ENCODE measurements at places on chromosomes 5 and 9.

DNA sequence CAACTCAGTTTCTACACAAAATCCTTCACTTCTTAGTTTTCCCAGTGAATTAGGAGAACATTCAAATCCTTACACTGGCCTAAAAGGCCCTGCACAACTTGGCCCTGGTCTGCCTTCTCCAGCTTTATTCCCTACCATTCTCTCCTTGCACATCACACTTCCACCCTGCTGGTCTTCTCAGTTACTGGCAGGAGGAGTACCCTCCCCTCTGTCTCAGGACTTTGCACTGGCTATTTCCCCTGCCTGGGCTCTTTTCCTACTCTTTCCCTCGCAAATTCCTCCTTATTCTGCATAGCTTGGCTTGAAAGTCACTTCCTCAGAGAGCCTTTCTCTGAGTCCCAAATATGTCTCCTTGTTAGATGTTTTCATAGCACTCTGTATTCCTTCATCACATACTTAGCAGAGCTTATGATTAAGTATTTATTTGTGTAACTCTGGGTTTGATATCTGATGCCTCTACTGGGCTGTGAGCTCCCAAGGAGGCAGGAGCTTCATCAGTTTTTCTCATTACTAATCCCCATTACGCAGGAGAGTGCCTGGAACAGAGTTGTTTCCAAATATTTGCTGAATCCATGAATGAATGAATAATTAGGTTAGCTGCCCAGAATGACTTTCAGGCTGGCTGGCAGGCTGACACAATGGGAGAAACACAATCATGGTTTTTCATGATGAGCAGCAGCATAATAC, 159.8 kb upstream of the KLF9 start:
- no peak for DNase-seq

- no peak for DNase-seq
Observed at GRCh38 chr5:91212714-91213092, 170.4 kb downstream of the ARRDC3 start.

GRCh38 chr5:169781420-169782345, 144.6 kb downstream of the DOCK2 start:
- DNase-seq = no peak

DNA sequence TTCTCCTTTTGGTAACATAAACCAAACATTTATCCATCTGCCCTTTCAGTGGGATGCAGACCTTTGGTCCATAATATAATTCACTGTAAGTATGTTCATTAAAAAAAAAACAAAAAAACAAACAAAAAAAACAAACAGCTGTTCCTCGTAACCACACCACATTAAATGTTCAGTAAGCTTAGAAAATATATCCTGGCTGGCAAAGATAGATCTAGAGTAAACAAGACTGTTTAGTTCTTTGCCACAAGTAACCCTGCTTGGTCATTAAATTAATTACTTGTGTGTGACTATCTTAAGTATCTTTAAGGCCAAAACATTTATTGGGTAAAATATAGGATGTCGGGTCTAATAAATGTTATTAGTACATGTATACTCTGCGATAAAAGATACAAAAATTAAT, 1717.1 kb downstream of the EFNA5 start:
- no peak for DNase-seq

DNA sequence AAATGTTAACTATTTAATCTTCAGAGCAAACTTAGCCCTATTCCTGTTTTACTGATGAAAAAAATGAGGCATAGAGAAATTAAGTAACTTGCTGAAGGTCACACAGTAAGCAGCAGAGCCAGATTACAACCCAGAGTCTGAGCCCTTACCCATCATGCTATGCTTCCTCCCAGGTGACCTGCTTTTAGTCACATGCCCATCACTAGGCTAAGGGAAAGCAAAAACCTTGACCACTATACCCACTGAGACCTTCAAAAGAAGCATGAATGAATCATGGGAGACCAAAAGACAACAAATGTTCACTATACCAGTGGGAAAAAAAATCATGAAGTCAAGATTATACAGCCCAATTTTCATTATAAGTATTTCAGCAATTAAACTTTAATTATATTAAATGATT, 5.3 kb upstream of the HAUS6 start:
- DNase-seq = no peak

DNA sequence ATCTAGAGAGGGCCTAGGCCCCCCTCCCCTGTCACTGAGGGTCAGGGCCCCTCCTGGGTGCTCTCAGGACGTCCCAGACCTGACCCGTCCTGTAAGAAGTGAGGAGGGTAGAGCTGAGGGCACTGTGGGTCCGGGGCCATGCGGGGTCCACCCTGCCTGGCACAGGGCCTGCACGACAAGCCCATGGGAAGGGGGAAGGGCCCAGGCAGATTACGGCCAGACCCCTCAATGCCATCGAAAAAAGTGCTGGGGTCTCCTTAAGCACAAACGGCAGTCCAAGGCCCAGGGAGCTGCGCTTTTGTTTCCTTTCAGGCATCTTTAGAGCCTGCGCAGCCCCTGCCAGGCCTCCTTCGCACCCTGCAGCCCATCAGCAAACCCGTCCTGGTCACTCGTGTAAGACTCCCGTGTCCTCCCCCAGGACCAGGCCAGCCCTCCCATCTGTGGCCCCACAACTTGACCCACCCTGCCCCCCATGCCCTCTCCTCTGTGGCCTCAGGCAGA, 4.4 kb upstream of the EXOC3 start:
- no peak for DNase-seq

DNA sequence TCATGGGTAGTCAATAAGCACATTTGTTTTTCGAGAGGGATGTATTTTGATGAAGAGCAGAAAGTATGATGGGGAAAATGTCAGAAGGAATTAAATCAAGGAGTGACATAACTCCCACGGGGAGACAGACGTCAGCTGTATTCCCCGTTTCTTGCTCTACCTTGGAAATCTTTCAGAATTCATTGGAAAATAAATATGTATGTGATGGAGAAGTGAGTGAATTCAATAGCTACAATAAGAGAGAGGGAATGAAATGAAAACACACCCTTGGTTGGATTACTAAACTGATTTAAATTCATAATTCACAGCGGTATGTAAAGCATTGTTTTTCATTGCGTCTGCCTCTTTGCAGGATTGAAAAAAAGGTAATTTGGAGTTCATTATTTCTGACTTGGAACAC, 209.7 kb upstream of the KLF4 start:
- no peak for DNase-seq

DNA sequence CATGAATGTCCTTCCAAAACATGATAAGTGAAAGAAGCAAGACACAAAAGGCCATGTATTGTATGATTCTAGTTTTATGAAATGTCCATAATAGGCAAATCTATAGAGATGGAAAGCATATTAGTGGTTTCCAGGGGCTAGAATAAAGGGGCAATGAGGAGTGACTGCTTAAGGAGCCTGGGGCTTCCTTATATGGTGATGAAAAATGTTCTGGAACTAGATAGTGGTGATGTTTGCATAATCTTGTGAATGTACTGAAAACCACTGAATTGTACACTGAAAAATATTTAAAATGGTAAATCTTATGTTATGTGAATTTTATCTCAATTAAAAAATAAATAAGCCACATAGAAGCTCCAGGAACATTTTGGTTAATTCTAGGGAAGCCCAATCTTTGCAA, 144.4 kb upstream of the ANKRD55 start:
- DNase-seq = no peak

DNA sequence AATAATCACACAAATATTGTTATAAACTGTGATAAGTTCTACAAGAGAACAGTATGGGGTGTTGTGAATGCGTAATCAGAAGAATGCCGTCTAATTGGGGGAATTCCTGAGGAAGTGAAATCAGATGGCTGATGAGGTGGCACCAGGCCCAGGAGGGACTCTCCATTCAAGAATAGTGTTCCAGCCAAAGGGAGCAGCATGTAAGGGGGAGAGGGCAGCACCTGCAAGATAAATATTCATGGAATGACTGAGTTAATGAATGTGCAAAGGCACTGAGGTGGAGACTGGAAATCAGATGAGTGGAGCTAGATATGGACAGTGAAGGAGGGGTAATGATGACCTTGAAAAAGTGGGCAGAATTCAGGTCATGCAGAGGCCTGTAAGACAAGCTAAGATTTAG, 250.6 kb downstream of the ARRDC3 start:
- DNase-seq = no peak

GRCh38 chr9:129686736-129687135, 21.3 kb downstream of the PRRX2 start:
- no peak for DNase-seq

DNA sequence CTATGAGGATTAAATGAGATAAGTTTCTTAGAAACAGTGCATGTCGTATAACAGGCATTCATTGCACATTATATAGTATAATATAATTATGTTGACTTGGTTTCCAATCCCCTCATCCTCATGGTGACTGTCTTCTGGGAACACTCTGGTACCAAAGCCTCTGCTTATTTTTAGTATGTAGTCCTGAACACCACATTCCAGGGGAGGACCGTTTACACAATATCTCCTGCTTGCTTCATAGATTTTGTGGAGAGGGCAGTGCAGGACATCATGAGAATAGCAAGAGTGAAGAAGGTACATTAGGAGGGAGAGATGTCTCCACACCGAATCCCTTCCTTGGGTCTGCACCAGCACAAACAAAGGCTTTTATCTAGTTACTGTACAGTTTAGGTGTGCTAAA, 20.5 kb upstream of the BHMT start:
- DNase-seq = no peak

- no peak for DNase-seq
Observed at GRCh38 chr5:154222414-154222813, 31.9 kb downstream of the GALNT10 start.

DNA sequence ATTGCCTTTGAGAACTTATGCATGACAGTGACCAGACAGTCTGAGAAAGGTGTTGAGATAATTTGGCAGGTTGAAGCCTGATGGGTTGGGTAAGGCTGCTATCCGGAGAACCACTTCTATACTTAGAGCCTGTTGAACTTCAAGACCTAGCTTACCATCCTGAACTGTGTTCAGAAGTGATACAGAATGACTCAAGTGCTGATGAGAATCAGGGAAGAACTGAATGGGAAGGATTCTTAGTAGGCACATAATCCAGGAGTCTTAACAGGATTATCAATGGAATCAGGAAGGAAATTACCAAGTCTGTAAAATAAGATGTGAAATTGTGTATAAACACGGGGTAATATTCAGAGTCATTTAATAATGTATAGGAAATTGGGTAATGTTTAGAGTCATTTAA, 9.0 kb upstream of the PAPPA start:
- DNase-seq = no peak
